ENCODE measurements at places on chromosomes 6 and 20. TPM values are rescaled to one million over a fixed set of nuclear protein-coding genes. Genes with fewer than 3 reads are reported as not detected.

GRCh38 chr6:158629367-158630221 lies 14.9 kb downstream of the DYNLT1 start:
- DNase-seq: no peak

DNA sequence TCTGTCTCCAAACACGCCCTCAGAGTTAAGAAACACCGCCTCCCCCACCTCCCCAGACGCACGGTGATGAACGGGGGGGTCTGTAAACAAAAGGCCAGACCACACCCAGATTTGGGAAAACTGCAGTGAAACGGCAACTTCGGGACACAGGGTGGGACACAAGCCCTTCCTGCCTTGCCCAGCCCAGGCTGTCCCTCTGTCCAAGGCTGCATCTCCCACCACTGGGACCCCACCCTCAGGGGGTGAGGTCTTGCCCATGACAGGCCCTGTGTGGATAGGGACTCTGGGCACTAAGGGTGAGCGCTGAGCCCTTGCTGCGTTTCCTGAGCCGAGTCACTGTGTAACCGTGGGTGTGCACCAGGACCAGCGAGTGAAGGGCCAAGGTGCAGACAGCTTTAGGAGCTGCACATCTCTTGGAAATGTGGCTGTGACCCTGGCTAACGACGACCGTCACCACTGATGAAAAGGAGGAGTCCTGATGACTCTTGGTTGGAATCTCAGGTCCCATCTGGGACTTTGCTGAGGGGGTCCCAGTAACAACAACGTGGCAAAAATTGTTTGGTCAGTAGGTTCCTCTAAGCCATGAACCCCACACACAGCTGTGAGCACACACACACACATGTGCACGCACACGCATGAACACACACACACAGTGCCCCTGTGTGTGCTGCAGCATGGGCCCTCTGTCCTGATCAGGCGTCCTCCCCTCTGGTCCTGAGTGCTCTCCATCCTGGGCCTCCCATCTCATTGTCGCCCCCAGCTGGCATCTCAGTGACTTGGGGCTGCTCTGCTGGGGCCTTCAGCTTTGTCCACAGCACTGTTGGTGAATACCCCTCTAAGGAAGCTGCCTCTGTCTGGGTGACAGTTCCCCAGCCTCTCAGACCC lies 100.6 kb downstream of the RAMACL start:
- DNase-seq: no peak

DNA sequence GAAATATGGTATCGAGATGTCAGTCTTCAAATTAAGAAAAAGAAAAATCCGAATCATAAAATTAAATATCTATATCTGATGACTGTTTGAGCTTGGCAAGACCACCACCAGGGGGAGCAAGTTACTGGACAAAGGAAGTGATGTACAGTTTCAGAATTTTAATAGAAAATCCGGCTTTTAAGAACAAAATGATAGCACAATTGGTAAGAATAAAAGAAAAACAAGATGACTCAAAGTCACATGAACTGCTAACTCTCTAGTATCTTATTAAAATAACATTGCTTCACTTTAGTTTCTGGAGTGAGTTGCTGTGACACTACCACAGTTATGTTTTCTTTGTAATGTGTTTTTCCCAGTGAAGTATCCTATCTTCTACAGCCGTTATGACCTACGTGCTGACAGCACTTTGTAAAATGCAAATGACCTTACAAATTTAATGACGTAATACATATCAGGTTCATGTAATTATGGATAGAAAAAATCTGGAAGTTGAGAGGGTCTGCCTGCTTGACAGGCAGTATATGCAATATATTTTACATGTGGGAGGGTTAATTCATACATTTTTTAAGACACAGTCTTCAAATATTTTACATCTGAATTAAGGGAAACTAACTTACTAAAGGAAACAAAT lies 405.3 kb upstream of the HS3ST5 start:
- no peak for DNase-seq

DNA sequence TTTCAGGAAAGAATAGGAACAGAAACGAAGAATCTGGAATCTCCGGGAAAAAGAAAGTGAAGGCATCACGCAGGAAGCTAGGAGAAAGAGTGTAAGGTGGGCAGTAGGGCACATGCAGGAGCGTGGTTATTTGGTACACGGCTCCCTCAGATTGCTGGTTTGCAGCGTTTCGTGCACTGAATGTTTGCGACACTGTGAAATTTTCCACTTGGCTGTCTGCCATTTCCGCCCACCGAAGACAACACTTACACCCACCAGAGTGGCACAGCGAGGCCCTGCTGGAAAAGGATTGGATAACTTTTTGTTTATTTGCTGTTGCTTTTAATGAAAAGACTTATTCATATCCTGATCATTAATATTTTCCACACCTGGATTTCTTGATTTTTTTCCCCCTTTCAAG lies 248.3 kb downstream of the GMPR start:
- no peak for DNase-seq

GRCh38 chr20:20215976-20216727 lies 151.8 kb upstream of the INSM1 start:
- DNase-seq: no peak

GRCh38 chr6:160960839-160961238 lies 30.7 kb upstream of the MAP3K4 start:
- DNase-seq: no peak

DNA sequence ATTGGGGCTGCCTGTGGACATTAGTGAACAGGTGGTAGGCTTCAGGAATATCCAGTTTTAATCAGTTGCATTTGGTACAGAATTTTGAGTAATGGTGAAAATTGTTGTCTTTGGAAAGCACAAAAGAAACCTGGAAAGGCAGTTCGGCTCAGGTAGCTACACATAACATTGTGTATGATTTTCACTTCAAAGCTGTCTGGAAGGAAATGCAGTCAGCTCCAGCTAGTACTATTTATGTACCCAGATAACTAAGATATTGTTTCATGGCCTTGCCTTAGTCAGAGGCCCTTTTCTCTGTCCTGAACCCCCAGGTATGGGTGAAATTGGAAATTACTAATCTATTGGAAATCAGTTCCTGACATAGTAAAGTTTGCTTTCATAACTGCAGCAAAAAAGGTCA lies 195.6 kb upstream of the UST start:
- no peak for DNase-seq

SOBP gene
- 38.5 TPM for total RNA-seq

IRAK1BP1 gene
- 5.8 TPM for total RNA-seq

EZR gene
- total RNA-seq: 37.7 TPM

MCUR1 gene
- 7.2 TPM for total RNA-seq

NR2E1 gene
- total RNA-seq: not detected

CLVS2 gene
- 7.5 TPM for total RNA-seq

EGFL8 gene
- total RNA-seq: 15.3 TPM

OR2J3 gene
- not detected for total RNA-seq

Measured in sigmoid colon (tissue), 7 donors.